Renal pelvis (tissue), 12 donors: ENCODE measurements at places on chromosomes 7 and 10.
A peak's percentile ranks its signal among the peaks of the same experiment; 100 is the strongest.

- DNase-seq = peak; percentile 21
Observed at GRCh38 chr7:149624006-149624405, 126.4 kb upstream of the ZNF746 start.

GRCh38 chr7:16200591-16200990 is 220.7 kb downstream of the CRPPA start:
- DNase-seq = no peak

- peak; percentile 61 for DNase-seq
Observed at GRCh38 chr10:13765641-13766341, 179.0 kb downstream of the PRPF18 start.

DNA sequence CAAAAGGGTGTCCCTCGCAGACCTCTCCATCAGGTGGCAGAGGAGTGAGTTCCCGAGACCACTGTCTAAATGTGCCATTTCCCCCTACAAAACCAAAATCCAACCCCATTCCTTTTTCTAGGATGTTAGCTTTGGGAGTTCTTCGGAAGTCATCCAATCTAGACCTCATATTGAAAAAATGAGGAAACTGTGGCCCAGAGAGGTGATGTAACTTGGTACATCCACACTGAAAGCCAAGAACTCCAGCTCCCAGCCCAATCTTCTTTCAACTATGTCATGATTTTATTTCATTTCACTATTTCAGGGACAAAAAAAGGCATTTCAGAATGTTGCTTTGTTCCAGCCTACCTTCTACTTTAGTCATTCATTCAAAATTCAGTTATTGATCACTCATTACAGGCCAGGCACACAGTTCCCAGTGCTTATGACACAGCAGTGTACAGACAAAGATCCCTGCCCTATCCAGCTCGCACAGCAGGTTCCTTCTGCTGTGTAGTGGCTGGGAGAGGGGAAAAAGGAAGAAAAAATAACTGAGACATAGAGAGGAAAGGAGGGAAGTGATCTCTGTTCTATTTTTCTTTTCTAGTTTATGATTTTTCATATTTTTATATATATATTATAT is 35.8 kb downstream of the SCRN1 start:
- DNase-seq = no peak

DNA sequence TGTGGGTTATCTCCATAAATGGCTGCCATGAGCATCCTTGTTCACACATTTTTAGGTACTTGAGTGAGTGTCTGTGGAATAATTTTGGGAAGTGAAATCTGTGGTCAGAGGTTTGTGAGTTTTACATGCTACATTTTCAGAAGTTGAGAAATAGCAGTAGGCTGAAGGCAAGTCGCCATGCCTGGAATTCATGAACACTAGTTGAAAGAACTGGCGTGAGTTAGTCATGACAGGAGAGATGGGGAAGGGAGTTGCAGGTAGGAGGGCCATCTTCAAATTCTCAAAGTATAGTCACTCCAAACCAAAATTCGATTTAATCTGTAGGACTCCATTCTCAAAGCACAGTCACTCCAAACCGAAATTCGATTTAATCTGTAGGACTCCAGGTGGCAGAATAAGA is 89.6 kb downstream of the EGFR start:
- DNase-seq = no peak

DNA sequence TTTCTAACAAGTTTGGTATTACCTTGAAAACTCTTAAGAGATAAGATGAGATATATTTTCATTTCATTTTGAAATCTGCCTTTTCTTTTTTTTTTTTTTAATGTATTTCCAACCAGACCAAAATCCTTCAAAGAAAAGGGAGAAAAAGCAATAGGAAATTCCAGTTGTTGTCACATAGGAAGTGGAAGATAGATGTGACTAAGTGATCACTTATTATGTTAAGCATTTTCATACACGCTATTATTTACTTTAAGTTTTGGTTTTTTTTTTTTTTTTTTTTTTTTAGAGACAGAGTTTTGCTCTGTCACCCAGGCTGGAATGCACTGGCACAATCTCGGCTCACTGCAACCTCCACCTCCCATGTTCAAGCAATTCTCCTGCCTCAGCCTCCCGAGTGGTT is 197.2 kb upstream of the FRMD4A start:
- no peak for DNase-seq

- no peak for DNase-seq
Observed at GRCh38 chr7:127189074-127189473, 63.7 kb downstream of the GRM8 start.

DNA sequence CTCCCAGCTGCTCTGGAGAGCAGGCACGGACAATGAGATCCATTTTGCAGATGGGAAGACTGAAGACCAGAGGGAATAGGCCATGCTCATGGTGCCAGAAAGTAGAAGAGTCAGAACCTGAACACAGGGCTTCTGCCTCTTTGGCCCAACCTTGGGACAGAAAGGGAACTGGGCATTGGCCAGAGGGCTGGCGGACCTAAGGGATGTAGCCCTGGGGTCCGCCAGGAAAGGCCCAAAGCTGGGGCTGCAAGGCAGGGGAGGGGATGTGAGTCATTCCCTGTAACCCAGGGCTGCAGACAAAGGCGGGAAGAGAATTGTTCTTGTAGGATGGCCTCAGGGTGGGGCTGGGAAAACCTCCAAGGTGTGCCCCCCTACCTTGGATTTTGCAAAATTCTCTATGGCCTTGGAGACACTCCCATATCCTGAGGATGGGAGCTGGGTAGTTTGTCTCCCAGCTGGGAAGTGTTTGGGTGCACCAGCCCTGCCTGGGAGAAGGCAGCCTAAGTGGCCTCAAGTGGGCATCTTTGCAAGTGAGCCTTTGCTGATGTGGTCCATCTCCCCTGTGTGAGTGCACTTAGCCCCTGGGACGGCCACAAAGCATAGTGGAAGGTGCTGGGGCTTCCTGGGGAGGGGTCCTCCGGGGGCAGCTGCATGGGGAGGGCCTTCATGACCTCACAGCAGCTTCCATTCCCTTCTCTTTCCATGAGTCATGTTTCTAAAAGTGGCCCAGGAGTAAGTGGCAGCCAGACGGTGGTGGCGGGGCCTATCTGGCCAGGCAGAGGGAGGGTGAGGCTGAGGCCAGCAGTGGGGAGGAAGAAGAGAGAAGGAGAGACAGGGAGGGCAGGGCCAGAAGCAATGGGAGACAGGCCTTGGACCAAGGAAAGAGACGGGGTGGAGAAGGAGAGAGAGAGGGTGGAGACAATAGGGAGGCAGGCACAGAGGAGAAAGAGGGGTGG is 9.2 kb downstream of the AQP1 start:
- DNase-seq = no peak

DNA sequence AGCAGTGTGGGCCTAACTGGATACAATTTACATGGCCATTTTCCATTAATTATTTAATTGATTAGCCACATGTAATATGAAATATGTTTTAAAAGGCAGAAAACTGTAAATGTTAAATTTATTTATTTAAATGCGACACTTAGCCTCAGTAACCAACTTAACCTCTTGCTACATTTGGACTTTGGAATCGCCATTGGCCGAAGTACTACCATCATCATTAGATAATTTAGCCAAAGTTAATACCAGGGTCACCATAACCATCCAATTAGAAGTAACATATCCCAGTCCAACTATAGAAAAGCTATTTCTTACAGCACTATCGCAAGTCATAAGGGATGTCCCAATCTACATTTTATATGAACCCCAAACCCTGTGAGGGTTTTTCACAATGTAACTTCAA is 558.6 kb upstream of the IGFBP3 start:
- DNase-seq = no peak

DNA sequence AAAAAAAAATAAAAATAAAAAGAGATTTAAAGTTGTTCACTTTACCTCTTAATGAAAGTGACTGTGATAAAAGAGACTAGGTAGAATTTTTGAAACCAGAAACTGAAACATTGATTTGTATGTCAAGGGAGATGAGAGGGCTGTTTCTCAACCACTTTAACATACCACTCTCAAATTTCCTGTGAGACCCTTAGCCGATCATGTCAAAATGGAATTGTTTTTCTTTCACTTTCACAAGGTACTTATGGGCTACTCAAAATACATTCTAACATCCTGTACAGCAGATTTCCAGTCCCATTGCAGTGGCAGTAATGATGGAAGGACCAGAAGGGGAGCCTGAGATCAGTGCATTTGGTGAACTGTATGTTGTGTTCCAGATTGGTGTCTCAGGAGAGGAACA is 261.2 kb downstream of the PPP1R3A start:
- no peak for DNase-seq

DNA sequence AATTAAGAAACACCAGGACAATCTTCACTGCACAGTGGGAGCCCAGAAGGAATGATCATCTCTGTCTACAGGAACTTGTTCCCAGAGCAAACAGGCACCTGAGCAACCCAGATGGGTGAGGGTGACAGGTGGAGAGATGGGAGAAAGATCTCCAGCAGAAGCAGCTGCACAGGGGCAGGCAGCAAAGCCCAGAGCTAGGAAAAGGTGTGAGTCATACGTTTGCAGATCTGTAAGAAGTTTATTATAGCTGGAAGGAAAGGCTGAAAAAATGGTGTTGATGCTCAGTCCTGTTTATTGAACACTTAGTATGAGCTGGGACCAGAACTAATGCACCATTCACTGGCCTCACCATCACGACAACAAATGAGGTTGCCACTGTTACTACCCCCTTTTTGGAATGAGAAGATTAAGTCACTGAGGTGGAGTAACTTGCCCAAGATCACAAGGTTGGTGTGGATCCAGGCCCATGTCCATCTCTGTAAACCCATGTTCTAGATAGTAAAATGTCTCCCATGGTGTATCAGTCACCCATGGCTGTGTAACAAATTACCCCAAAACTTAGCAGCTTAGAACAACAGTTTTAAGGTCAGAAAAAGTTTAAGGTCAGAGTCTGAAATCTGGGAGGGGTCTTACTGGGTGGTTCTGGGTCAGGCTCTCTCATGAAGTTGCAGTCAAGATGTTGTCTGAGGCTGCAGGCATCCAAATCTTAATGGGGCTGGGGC is 506.9 kb downstream of the RPS24 start:
- no peak for DNase-seq

- DNase-seq = no peak
Observed at GRCh38 chr7:105365541-105366534, 22.9 kb downstream of the SRPK2 start.

DNA sequence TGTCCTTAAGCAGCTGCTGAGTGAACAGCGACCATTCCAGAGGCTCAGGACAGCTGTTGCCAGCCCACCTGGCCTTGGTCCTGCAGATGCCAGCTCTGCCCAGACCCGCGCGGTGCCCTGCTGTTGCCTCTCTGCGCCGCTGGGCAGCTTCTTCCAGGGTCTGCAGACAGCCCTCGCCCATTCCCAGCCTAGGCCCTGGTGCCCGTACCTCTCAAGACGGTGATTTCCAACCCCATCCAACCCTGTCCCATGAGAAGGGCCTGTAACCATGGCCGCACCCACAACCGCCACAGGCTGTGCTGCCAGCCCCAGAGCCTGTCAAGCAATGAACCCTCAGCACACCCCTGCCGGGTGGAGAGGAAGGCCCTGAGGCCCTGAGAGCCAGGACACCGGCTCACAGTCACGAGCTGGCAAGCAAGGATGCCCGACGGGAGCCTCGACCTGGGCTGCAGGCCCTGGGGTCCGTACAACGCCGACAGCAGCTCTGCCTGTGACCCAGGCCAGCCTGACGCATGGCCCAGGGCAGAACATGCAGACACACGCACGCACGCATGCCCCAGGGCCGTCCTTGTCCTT is 231.9 kb downstream of the MAD1L1 start:
- DNase-seq = no peak

DNA sequence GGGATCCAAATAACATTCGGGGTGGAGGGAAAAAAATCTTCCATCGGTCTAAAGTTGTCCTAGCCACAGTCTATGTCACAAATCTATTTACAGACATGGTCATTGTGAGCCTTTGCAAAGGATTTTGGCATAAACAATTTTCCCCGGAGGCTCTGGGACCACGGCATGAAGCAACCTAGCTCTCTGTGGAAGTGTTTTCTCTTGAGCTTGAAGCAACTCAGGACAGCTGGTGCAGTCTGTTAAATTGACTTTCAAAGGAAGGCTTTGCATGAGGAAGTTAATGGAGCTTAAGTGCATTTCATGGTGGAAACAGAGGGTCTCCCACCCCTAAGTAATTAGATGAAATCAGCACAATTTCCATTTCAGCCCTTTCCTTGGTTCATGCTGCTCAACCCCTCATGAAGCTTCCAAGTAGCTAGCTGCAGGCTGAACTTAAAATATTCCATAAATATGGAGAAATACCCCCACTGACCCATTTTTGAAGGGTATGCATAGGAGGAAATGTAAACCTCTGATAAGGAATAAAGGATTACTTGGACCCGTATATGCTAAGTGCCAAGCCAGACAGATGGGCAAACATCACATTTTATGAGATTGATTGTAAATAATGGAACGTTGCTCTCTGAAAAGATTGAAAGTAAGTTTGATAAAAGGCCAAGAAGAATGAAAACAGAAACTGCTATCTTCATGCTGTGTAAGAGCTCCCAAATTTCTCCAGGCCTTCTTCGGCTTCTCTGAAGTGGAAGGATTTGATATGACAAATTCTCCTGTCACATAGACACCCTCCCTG is 39.9 kb downstream of the CCDC3 start:
- no peak for DNase-seq

DNA sequence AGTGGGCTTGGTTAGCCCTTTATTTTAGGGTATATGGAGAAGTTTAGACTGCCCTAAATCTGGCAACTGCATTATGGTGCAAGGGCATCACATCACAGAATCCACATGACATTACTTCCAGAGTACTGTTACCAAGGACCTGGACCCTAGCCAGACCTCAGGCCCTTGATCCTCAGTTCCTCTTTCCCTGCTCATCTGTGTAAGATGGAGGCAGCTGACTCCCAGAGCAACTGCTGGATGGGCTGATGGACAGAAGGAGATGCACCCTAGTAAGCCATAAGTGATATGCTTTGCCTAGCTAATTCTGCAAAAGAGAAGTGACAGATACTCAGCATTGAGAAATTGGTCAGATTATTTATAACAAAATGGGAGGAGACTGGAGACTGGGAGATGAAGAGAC is 131.7 kb downstream of the DYNC1I1 start:
- no peak for DNase-seq

DNA sequence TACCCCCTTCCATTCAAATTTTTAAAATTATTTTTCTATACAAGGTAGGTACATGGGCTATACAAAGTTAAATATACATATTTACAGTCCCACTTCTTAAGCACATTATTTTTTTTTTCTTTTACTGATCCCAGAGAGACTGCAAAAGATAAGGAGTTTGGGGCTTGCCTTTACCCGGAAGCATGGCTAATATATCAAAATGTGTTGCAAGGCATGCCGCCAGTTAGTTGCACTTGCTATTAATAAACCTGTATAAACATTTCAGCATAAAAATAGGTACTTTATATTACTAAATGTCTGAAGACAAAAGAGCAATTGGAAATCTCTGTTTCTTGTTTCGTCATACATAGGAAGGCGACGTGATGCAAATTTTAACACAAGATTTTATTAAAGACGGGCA is 21.5 kb upstream of the PDLIM1 start:
- no peak for DNase-seq

GRCh38 chr7:117219485-117219884 is 103.4 kb downstream of the WNT2 start:
- no peak for DNase-seq

DNA sequence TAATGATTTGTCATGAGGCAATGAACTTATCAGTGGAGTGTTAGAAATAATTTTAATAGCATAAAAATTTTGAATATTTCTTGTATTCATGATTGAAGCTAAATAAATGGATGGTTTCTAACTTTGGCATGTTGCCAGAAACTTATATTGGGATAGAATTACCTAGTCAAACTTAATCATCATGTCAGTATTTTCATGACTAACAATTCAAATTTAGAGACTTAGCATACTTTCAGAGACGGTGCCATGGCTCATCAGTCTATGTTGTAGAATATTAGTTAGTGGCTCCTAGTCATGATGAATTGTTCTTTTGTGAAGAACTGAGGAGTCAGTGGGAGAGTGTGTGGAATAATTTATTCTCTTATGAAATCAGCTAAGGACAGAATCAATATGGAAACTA is 599.6 kb upstream of the POT1 start:
- no peak for DNase-seq

- no peak for DNase-seq
Observed at GRCh38 chr7:66847879-66848790, 72.9 kb upstream of the TMEM248 start.
